ENCODE measurements at places on chromosomes 11 and 22. TPM values are rescaled to one million over a fixed set of nuclear protein-coding genes. Genes with fewer than 3 reads are reported as not detected.

GRCh38 chr22:29266564-29267461, 968 bp downstream of the RHBDD3 start:
- peaks cover 19% of the 10 kb centered on the region for H3K36me3 ChIP-seq
- no peaks in the 10 kb centered on the region for H3K27me3 ChIP-seq
- peaks cover 43% of the 10 kb centered on the region for H3K4me1 ChIP-seq
- no peak for DNase-seq

DNA sequence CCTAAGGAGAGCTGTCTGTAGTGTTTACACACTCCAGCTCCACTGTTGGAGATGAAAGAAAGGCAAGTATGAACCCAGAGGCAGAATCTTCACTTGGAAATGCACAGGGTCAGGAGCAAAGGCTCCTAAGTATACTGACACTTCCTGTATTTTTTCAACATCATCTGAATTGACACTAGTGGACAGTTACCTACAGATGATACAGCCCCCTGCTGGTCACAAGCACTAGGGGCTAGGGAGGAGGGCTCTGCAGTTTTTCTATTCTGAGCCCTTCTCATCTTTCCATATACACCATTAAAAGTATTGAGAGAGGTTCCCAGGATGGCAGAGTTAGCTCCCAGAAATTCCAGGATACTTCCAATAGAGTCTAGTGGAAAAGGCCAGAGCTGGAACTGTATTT, 290.3 kb upstream of the API5 start:
- H3K4me3 ChIP-seq: no peak overlapping the region
- DNase-seq: no peak
- no peaks in the 10 kb centered on the region for H3K4me1 ChIP-seq
- no peaks in the 10 kb centered on the region for H3K27me3 ChIP-seq
- H3K27ac ChIP-seq: no peak overlapping the region
- H3K36me3 ChIP-seq: no peaks in the 10 kb centered on the region

DNA sequence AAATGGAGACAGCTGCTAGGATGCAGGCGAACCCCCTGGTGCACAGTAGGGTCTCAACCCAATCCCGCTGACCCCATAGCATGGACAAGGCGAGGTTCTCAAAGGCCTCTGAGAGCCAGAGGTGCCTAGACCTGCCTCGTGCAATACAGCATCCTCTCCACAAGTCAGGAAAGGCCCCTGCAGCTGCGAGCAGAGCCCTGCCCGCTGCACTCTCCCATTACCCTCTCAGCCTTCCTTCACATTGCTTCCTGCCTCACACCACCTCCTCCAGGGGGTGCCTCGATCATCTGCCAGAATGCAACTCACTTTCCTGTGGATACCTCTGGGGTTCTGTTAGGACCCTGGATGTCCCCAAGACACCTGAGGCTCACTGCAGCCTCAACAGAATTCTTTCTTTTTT, 42.8 kb upstream of the TCF20 start:
- H3K27ac ChIP-seq: no peak overlapping the region
- H3K4me1 ChIP-seq: peaks cover 76% of the 10 kb centered on the region
- no peak overlapping the region for H3K4me3 ChIP-seq
- H3K27me3 ChIP-seq: no peaks in the 10 kb centered on the region
- no peaks in the 10 kb centered on the region for H3K36me3 ChIP-seq
- DNase-seq: no peak

DNA sequence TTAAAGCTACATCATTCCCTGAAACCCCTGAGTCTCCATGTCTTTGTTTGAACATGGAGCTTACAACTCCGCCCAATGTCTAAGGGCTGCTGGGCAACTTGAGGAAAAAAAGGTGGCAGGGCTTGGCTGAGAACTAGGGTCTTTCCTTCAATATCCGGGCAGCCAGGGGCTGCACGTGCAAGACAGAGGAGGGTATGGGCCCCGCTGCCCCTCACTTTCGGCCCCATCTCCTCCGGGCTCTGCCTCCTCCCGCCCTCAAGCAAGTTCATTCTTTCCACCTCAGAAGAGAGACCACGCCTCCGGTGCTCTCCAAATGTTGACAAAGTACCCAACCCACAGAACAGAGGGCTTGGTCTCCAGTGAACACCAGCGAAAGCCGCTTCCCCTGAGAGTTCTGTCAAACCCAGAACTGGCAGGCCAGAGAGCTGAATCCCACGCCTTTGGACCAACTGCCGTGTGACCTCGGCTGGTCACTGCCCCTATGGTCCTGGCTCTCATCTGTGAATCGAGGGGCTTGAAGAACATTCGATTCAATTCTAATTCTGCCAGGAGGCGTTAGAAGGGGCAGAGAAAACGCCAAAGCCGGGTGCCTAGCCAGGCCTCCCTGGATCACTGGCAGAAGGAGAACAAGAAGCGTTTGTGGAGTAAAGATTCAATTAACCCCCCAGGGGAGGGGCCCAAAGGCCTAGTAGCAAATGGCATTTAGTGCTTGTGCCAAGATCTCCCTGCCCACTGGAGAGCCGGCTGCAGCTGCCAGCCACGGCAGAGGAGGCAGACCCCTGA, 7.3 kb downstream of the PDGFB start:
- peaks cover 83% of the 10 kb centered on the region for H3K4me1 ChIP-seq
- H3K27me3 ChIP-seq: peaks cover 28% of the 10 kb centered on the region
- H3K4me3 ChIP-seq: no peak overlapping the region

DNA sequence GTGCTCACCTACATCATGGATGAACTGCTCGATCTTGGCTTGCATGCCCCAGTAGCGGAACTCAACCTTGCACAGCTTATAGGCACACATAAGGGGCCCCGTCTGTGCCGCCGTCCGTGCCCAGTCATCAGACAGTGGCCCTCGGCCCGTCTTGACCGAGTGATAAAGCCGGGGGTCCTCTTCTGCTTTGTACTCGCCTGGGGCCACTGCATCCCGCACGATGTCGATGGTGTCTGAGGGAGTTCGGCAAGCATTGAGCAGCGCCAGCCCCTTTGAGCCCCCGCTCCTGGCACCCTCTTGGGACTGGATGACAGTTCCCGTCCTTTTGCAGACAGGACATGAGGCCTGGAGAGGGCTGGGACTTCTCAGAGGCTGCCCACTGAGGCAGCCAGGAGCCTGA, 3.3 kb downstream of the PITPNM1 start:
- no peaks in the 10 kb centered on the region for H3K27me3 ChIP-seq
- no peak overlapping the region for H3K27ac ChIP-seq
- no peak overlapping the region for H3K4me3 ChIP-seq
- peaks cover 65% of the 10 kb centered on the region for H3K36me3 ChIP-seq

NLRP14 gene
- not detected for total RNA-seq

SLC22A8 gene
- not detected for total RNA-seq

EEF1G gene
- total RNA-seq: 2,269 TPM

BTBD18 gene
- not detected for total RNA-seq
